ENCODE measurements at places on chromosomes 3 and 15.

DNA sequence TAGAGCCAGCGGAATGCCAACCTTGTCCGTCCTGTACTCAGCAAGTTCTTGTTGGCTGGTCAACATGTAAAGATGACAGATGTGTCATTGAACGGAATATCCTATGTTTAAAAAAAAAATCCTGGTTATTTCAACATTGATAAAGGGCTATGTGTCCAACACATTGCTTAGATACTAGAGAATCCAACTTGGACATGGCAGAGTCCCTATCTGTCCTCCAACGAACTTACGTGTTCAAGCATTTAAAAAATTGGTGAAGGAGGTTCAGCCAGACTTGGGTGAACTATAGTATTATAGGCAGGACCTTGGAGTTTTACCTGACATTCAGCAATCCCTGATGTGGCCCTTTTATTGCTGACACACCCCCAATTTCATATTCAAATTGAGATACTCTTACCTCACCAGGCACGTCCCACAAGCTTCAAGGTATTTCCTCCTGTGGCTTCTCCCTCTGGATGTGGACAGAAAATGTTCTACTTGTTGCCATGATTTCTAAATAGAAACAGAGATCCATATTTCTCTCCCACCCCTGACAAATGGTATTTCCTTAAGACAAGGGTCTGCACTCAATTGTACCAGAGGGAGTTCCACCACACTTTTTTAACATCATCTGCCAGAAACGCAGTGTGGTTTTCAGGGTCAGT, 207.7 kb upstream of the TPM1 start:
- no peak for DNase-seq

DNA sequence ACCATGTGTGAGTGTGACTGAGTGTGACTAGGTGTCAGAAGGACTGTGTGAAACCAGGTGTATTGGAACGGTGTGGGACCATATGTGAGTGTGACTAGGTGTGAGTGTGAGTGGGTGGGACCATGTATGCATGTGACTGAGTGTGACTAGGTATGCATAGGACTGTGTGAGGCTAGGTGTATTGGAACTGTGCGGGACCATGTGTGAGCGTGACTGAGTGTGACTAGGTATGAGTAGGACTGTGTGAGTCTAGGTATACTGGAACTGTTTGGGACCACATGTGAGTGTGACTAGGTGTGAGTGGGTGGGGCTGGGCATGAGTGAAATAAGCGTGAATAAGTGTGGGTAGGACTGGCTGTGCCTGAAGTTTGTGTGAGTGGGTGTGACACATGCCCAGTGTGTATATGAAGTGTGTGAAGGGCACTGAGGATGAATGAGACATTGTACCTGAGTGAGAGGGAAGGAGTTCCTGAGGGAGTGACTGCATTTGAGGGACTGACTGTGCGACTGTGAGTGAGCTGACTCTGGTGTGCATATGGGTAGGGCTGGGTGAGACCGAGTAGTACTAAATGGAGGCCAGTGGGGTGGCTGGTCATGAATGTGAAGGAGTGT, 247.0 kb upstream of the CCDC54 start:
- no peak for DNase-seq

DNA sequence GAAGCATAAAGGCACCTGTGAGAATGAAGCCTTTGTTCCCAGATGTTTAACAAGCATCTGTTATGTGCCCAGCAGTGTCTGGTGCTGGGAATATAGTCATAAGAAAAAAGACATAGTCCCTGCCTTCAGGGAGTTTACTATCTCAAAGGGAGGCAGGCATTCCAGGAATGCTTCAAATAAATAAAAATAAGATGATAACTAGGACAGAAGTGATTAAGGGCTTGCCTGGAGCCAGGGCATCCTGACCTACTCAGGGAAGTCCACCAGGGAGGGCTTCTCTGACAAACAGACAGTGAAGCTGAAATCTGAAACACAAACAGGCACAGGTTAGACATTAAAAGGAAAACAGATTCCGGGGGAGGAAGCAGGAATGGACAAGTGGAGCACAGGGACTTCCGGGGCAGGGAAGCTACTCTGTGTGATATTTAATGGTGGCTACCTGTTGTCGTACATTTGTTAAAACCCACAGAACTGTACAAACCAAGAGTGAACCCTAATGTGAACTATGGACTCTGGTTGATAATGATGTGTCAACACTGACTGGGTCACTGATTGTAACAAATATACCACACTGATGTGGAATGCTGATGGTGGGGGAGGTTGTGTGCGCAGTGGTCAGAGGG, 53.3 kb downstream of the ITGB5 start:
- DNase-seq, result no peak

- no peak for DNase-seq
Observed at GRCh38 chr3:186075489-186075888, 33.4 kb downstream of the ETV5 start.

DNA sequence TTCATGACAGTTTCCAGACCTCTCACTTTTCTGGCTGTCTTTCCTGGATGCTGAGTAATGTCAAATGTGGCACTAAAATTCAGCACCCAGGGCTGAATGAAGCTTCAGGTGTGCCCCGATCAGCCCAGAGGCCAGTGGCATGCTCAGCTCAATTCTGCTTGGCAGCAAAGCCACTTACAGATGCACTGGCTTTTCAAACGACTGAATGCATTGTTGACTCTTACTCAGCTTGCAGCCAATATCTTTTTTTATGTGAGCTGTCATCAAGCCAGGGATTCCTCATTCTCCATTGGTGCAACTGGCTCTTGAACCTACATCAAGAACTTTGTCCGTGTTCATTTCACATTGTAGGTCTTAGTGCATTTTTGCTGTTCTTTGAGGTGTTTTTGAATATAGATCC, 60.7 kb downstream of the ZDHHC19 start:
- DNase-seq, result no peak

DNA sequence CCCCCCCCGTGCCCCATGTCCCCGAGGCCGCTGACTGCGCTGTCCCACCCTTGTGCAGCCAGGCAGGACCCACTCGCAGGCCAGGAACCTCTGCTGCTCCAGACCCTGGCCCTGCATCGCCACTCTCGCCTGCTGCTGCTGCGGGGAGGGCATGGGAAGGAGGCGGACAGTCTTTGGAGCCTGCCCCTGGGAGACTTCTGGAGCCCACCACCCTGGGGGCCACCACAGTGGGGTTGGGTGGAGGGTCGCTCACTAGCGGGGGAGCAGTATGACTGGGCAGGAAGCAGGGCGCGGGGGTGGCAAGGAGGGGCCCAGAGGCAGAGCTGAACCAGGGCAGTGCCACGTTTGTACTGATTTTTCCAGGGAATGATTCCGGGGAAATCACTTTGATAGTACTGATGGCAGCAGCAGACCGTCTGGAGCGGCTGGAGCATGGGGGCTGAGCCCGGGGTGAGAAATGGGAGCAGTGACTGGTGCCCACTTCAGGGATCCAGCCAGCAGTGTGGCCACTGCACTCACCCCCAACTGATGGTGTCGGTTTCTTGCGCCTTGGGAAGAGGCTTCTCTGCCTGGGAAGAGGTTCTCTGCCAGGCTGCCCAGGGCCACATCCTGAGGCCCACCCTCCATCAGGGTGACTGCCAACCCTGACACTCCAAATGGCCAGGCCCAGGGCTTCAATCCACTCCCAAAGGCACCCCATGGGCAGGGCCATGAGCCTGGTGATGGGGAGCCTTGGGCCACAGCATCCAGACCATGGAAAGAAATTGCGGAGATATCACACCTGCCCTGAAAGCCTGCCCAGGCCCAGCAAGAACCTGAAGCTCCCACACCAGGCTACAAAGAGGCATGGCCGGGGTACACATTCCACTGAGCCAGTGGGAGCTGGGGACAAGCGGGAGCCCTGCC, 53.7 kb downstream of the LSAMP start:
- DNase-seq, result no peak

Data from foreskin fibroblast (primary cell).